ENCODE measurements at places on chromosomes 11 and 22. TPM values are rescaled to one million over a fixed set of nuclear protein-coding genes. Genes with fewer than 3 reads are reported as not detected.

The GANAB gene
- total RNA-seq, result 327 TPM

The LYVE1 gene
- not detected for total RNA-seq

The FOSL1 gene
- total RNA-seq, result not detected

GRCh38 chr11:120558744-120559431 is 47.3 kb downstream of the GRIK4 start:
- no peak overlapping the region for H3K4me3 ChIP-seq
- no peaks in the 10 kb centered on the region for H3K4me1 ChIP-seq
- no peak for DNase-seq
- H3K27me3 ChIP-seq, result peaks cover 59% of the 10 kb centered on the region

DNA sequence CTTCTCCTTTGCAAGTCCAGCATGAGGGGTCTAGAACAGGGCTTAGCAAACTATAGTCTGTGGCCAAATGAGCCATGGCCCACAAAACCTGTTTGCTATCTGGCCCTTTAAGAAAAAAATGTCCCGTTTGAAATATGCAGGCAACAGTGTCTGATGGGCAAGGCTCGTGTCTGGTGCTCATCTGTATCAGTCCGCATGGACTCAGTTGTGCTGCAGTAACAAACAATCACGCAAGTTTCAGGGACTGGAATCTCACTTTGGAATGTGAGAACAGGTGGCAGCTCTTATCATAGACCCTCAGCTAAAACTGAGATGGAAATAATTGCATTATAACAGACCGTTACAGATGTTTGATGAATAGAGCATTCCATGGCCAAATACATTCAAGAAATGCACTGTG is 19.1 kb upstream of the PVALB start:
- peaks cover 50% of the 10 kb centered on the region for H3K27me3 ChIP-seq
- H3K4me3 ChIP-seq, result no peak overlapping the region
- peaks cover 14% of the 10 kb centered on the region for H3K4me1 ChIP-seq
- peaks cover 12% of the 10 kb centered on the region for H3K36me3 ChIP-seq

DNA sequence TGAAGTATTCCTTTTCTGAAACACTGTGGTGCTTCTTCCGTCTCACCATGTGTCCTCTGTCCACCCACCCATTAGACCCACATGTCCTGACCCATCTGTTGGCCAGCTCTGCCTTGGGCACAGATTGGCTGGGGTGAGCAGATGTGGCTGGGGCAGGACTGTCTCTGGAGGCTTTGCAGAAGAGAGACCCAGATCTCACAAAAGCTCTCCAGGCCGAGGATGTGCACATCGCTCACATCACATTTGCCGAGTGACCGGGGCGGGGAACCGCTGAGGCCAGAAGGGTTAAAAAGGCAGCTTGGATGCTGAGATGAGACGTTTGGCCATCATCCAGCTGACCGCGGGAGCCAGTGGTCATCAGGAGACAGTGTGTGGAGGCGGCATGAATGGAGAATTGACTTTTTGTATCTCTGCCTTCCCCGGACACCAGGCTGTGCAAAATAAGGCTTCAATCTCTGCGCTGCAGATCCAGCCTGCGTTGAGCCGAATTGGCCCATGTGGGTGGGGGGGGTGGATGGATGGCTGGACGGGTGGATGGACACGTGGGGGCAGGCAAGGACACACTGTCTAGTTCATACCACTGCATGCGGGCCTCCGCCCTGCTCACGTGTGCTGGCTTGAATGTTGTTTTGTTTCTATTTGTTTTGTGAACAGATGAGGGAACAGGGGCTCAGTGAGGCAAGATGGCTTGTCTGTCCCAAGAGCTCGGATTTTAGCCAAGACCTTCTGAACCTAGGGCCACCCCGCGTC is 6.1 kb downstream of the IFITM10 start:
- H3K27ac ChIP-seq, result no peak overlapping the region
- DNase-seq, result no peak

DNA sequence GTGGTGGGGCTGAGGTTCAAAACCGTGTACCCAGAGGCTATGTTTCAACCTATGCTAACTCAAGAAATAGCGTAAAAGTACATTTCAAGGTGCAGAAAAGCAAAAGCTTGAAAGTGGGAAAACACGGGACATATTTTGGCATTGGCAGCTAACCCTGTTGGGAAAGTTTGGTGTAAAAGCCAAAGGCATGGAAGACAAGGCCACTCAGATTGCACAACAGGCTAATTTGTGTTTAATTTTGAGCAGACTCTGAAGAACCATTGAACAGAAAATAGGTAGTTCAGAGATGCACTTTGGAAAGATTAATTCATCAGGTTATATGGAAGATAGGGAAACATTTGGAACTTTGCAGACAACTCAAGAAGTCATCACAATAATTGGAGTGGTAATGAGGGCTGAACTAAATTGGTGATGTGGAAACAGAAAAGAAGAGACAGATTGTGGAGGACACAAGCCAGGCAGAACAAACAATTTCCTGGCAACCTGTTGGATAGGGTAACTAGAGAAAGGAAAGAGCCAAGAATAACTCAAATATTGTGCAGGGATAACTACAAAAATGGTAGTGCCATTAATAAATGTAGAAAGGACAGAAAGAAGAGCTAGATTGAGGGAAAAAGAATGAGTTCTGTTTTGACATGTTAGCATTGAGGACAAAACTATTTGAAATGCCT is 140.5 kb upstream of the PGR start:
- H3K27ac ChIP-seq, result no peak overlapping the region
- no peak for DNase-seq
- no peaks in the 10 kb centered on the region for H3K27me3 ChIP-seq
- no peak overlapping the region for H3K4me3 ChIP-seq
- H3K4me1 ChIP-seq, result no peaks in the 10 kb centered on the region
- H3K36me3 ChIP-seq, result no peaks in the 10 kb centered on the region

GRCh38 chr11:61331651-61332050 is 1.3 kb downstream of the DDB1 start:
- peaks cover 49% of the 10 kb centered on the region for H3K36me3 ChIP-seq
- DNase-seq, result no peak
- H3K27me3 ChIP-seq, result no peaks in the 10 kb centered on the region
- peak overlapping the region; percentile 98 for H3K4me3 ChIP-seq
- H3K27ac ChIP-seq, result peak overlapping the region; percentile 21

- H3K4me3 ChIP-seq, result no peak overlapping the region
- H3K4me1 ChIP-seq, result no peaks in the 10 kb centered on the region
- H3K27ac ChIP-seq, result no peak overlapping the region
- peaks cover 30% of the 10 kb centered on the region for H3K27me3 ChIP-seq
- H3K36me3 ChIP-seq, result no peaks in the 10 kb centered on the region
- no peak for DNase-seq
These were observed 142.4 kb downstream of the MPPED1 start for GRCh38 chr22:43554259-43554636.
